ENCODE measurements at places on chromosomes 12 and 14.

- no peak for DNase-seq
These were observed 12.5 kb upstream of the RNASE3 start for GRCh38 chr14:20878695-20879094.

DNA sequence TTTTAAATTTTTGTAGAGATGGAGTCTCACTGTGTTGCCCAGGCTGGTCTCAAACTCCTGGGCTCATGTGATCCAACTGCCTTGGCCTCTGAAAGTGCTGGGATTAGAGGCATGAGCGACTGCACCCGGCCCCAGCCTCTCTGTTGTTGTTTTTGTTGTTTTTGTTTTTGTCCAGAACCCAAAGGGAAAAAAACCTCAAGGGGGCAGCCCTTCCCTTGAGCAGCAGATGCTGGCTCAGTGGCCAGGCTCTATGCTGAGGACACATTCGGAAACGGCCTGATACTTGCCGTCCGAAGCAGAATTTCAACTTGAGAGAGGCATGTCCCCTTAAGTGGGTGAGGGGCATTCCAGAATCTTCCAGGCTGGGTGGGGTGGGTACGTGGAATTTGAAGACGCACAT lies 6.7 kb downstream of the MVK start:
- DNase-seq: no peak

- DNase-seq: no peak
These were observed 38.4 kb downstream of the C12orf56 start for GRCh38 chr12:64352181-64352580.

DNA sequence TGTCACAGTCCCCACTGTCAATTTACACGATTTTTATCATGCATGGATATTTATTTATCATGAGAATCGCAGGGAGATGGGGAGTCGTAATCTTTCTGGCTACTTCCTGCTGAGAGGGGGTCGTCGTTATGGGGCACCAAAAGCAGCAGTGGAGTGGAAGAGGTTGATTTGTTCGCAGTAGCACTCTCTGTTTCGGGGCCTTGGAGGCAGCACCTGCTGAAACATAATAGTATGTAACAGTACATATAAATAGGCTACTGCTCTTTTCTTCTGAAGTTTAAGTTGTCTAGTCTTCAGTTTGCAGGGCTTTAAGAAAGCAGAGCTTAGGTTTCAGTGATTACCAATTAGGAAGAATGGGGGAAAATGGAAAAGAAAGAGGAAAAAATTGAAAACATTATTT lies 3.8 kb downstream of the SOAT2 start:
- no peak for DNase-seq

GRCh38 chr12:28961948-28962384 lies 187.1 kb upstream of the FAR2 start:
- no peak for DNase-seq

DNA sequence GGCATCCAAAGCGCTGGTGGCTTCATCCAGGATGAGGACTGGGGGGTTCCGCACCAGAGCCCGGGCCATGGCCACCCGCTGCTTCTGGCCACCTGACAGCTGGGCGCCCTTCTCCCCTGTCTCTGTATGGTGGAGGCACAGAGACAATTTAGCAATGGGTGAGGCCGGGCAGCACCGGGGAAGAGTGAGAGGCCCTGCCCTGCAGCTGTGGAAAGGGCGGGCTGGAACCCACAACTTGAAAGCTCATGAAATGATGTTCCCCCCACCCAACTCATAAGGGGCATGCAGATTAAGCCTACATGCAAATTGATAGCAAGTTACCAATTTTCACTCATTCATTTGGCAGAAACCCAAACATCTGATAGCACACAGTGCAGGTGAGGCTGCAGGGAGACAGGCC lies 34.1 kb downstream of the ABCB9 start:
- DNase-seq: no peak

DNA sequence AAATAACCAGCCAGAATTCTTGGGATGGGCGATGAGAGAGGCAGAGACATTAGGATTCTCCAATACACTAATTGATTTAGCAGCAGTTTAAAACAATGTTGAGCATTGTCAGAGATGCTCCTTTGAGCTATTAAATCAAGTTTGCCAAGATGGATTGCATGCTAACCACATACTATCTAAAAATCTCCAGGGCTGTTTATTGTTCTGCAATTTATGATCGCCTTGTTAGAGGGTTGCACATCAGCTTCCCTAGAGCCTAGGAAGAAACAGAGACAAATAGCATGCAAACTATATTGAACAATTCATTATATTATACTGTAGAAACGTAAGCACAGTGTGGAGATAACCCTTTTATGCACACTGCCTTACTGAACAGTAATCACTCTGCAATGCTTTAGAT lies 599.9 kb downstream of the SOX5 start:
- DNase-seq: no peak

GRCh38 chr12:19945559-19946435 lies 422.5 kb upstream of the PDE3A start:
- DNase-seq: peak; percentile 70

- DNase-seq: no peak
These were observed 2.6 kb downstream of the MYF6 start for GRCh38 chr12:80709811-80710726.

DNA sequence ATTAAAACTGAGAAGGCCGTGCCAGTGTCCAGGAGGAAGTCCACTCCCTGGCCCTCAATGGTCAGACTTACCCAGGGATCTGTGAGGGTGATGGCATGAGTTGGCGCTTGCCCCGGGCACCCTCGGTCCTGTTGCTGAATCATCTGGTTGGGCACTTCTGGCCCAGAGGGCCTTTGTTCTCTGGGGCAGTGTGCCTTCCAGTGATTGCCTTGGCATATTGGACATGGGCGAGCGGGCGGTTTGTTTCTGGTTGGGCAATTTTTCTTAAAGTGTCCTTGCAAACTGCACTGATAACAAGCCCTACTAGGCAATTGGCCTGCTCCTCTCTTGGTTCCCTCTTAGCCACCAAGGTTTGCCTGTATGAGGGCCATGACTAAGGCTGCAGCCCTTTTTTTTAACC lies 69.5 kb upstream of the ZDHHC17 start:
- no peak for DNase-seq

DNA sequence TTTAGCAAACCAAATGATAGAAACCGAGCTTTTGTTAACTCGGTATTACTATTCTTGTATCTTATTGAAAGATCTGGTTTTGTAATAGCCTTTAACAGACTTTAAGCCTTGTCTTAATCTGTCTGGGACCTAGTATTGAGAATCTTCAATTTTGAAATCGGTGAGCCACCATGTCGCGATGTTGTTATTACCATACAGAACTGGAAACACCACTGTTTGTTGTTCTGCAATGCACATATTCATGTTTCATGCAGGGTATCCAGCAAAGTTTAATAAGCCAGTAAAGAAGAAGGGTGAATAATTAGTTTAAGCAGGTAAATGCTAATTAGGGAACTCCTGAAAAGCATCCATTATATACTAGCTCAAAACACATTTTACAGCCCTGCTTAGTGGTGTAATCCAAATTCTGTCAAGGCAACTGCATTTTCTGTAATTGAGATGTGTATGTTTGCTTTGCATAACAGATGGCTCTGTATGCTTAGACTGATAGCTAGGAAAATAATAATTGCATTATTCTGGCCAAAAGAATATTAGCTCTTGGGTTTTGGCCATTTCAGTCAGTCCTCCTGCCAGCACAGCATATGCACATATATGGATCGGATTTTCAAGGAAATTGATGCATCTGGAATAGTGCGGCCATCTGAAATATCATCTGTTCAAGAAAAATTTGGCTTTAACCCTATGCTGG lies 389.2 kb downstream of the EGLN3 start:
- DNase-seq: no peak

DNA sequence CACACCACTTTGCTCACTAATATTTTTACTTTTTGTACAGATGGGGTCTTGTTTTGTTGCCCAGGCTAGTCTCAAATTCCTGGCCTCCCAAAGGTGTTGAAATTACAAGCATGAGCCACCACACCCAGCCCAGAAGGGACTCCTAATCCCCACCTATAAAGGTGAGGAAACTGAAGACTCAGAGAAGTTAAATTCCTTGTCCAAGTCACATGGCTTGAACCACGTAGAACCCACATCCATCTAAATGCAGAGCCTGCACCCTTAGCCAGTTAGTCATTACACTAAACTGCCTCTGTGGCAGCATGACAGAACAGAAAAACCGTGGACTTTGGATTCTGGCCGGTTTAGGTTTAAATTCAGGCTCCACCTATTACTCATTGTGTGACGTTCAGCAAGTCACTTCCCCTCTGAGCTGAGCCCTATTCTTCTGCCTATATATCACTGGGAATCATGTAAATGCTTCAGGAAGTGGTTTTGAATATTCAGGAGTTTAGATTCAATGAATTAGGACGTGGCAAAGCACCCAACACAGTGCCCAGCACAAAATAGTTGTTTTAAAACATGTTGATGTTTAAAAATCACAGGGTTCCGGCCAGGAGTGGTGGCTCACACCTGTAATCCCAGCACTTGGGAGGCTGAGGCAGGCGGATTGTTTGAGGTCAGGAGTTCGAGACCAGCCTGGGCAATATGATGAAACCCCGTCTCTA lies 3.0 kb upstream of the CORO1C start:
- DNase-seq: peak; percentile 94

DNA sequence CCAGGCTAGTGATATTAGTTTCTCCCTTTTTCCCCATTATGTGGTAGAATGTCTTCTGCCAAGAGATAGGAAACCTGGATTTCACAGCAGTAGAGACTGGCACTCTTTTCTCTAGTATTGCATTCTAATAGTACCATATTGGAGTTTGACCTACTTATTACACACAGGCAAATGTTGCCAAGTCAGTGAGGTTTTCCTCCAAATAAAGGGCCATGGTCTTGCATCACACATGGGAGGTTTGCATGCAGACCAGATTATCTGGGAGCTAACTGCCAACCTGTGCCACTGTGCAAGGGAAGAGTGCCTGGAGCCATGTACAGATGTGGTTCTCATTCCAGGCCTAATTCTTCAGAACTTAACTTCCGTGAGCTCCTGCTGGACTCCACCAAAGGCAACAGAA lies 113.3 kb downstream of the ANO6 start:
- DNase-seq: no peak

GRCh38 chr12:125065021-125065918 lies at the start of gene AACS:
TSS of gene AACS (plus strand) at chr12:125065435. CDS start at chr12:125065585, 150 bp downstream.
- DNase-seq: peak; percentile 74

DNA sequence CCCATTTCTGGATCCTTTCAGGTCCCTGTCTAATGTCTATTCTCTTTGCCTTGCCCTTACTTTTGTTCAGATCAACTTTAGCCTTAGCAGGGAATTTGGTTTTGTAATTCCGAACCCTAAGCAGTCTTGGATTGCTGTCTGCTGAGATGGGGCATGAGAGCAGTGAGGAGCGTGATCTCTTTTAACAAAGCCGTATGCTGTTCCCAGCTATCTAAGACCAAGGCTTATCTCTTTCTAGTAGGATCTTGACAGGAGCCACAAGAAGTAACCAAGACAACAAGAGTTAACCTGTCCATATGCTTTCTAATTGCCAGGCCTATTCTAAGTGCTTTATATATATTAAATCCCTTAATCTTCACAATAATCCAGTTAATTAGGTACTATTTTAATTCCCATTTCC lies 4.5 kb upstream of the DHRS7 start:
- DNase-seq: no peak

- DNase-seq: no peak
These were observed 40.0 kb downstream of the OSBPL8 start for GRCh38 chr12:76519538-76519937.
